PC-3 (cell line): ENCODE measurements at places on chromosomes 12 and 14. TPM values are rescaled to one million over a fixed set of nuclear protein-coding genes. Genes with fewer than 3 reads are reported as not detected.

Gene DBX2
- not detected in 2 replicates for total RNA-seq

Gene TCL1B
- not detected in 2 replicates for total RNA-seq

Gene KRT85
- total RNA-seq = not detected in 2 replicates

Gene FITM1
- 0.55 TPM in 1 of 2 replicates, not detected in the other for total RNA-seq

Gene RHEBL1
- total RNA-seq = 4.2 and 5.0 TPM in 2 replicates

Gene OR6C6
- not detected in 2 replicates for total RNA-seq

DNA sequence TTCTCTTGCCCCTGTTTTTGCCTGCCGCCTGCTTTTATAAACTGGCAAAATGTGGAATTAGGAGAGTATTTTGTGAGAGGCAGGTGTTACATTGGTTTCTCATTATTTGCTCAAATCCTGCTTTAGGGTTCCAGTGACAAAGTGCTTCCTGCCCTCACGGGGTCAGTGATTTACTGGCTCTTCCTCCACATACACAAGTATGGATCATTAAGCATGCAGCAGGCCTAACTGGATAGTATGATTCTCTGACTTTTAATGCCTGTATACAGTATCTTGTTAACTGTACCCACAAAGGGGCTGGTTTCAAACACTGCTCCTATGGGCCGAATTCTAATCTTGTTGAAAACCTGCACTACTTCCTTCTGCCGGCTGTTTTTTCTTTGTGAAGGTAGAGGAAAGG lies 63.2 kb downstream of the PTCSC3 start:
- DNase-seq = no peak
- H3K4me3 ChIP-seq = no peak overlapping the region
- H3K27ac ChIP-seq = no peak overlapping the region

- peak within 1 kb of the TSS; percentile 14 for H3K27ac ChIP-seq
- H3K4me3 ChIP-seq = peak within 1 kb of the TSS; percentile 61
- DNase-seq = peak; percentile 63
- no peaks in the 10 kb centered on the region for H3K36me3 ChIP-seq
- H3K4me1 ChIP-seq = peaks cover 24% of the 10 kb centered on the region
- no peaks in the 10 kb centered on the region for H3K27me3 ChIP-seq
Observed at GRCh38 chr12:121038861-121039668, at the start of gene OASL. Gene OASL, minus strand, starts transcription at chr12:121039246. Its CDS starts 275 bp downstream, at chr12:121038971.

DNA sequence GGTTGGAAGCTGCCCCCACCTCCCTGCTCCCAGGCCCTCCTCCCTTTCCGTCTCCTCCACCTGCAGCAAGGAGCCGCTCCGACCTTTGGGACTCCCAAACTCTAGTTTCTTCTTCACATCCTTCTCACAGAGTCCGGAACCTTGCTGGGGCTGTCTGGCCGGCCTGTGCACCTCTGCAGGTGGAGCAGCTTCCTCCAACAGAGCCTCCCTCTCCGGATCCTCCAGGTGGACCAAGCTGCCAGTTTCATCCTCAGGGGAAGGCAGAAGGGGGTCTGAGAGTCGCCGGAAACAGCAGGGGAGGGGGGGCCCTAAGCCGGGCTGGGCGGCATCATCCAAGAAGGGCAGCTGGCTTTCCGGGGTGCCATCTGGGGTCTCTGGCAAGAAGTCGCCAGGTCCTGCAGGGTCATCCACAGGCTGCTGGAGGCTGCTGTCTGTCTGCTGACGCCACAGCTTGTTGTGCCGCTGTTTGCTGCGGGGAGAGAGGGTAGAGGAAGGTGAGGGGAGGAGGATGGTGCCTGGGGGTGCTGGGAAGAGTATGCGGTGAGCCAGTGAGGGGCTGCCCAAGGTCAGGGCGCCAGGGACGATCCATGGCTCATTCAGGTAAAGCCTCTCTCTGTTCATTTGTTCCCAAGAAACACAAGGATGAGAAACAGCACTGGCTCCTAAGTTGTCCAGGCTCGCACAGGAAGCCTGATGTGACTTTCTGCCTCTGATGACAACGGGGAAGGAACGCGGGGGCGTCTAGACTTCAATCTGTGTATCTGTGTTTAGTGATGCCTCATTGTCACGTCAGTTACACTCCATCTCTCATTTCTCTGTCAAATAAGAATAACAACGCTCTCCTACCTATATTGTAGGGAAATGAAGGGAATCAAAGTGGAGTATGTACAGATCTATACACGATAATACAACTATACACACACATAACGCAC lies 61.3 kb upstream of the CORO1C start:
- DNase-seq = no peak
- H3K27ac ChIP-seq = no peak overlapping the region
- H3K4me1 ChIP-seq = no peaks in the 10 kb centered on the region
- H3K4me3 ChIP-seq = no peak overlapping the region

GRCh38 chr12:119659289-119659897 lies 8.5 kb upstream of the PRKAB1 start:
- H3K4me1 ChIP-seq = no peaks in the 10 kb centered on the region
- no peaks in the 10 kb centered on the region for H3K36me3 ChIP-seq
- peak; percentile 71 for DNase-seq
- no peak overlapping the region for H3K4me3 ChIP-seq

- no peaks in the 10 kb centered on the region for H3K27me3 ChIP-seq
- no peaks in the 10 kb centered on the region for H3K36me3 ChIP-seq
- DNase-seq = no peak
- H3K4me3 ChIP-seq = peak overlapping the region; percentile 53; the same call in 1 of the 2 replicates
- peak overlapping the region; percentile 99 for H3K27ac ChIP-seq
- peaks cover 59% of the 10 kb centered on the region for H3K4me1 ChIP-seq
Observed at GRCh38 chr12:13100605-13100881, 2.9 kb downstream of the GSG1 start.

DNA sequence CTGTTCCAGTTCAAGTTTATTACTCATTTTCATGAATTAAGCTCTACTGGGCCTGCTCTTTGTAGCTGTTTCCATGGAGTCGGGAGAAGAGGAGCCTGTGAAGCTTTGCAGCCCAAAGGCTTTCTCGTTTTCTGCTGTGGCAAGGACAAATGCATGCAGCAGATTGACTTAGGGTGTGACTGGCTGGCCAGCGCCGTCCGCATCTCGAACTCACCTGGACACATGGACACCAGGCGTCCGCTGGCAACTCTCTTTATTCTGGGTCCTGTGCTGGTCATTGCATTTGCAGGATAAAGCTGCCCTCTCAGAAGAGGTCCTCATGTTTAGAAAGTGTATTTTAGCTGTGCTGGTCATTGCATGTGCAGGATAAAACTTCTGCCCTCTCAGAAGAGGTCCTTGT lies 350.4 kb downstream of the TMEM121 start:
- H3K36me3 ChIP-seq = no peaks in the 10 kb centered on the region
- H3K27me3 ChIP-seq = peaks cover 27% of the 10 kb centered on the region
- no peak overlapping the region for H3K27ac ChIP-seq

DNA sequence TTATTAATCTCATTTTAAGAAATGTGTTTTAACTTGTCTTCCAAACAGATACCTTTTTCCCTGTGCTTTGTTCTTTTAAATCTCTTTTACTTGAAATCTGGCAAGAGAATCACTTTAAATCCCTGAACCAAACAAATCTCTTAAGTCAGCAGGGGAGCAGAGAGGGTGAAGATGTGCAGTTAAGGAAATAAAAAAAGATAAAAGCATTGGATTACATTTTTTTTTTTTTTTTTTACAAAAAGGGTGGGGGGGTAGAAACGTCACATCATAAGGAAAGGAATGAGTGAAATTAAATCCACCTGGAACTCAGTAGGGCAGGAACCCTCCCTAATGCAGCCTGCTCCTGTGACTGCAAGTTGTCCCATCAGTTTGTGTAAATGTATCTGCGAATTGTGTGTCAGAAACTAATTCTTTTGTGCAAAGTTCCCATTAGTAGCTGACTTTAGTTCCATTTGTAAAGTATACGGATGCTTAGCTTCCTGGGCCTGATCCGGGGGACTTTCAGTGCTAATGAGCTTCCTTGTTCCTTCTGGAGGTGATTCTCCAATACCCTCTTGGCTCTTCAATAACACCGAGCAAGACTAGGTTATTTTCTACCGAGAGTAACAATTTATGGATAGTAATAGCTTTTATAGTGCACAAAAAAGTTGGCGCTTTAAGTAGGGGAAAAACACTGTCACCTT lies 1.5 kb downstream of the TTC6 start:
- H3K27me3 ChIP-seq = no peaks in the 10 kb centered on the region
- peaks cover 47% of the 10 kb centered on the region for H3K4me1 ChIP-seq
- H3K4me3 ChIP-seq = peak overlapping the region; percentile 93
- peaks cover 22% of the 10 kb centered on the region for H3K36me3 ChIP-seq
- peak overlapping the region; percentile 99 for H3K27ac ChIP-seq
